ENCODE measurements at places on chromosomes 12 and 14.
A peak's percentile ranks its signal among the peaks of the same experiment; 100 is the strongest.

- no peak for DNase-seq
These were observed 146.3 kb downstream of the PDE3A start for GRCh38 chr12:20514598-20514997.

DNA sequence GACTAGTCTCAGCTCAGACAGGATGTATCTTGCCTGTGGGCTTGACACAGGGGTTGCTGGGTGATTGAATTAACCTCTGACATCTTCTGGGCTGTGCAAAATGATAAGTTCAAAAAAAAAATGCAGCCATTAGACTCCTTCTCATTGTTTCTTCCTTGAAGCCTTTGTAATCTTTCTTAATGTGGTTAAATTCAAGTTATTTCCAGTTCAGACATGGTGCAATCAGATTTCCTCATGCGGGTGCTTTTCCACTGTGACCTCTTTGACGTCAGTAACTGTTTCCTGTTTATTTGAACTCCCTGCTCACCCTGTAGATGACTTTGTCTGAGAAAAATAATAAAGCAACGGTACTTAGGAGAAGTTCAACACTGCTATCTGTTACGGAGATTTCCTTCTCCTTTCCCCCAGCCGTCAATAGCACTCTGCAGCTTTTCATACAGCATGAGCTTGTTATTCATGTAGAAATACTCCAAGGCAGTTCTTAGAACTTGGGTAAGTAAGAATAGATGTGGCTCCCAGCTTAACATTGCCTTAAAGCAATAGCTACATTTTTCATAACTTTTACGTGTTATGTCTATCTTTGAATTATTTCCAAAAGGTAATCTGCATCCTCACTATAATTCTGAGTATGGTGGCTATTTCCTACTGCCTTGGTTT lies 155.5 kb downstream of the PRKCH start:
- no peak for DNase-seq

DNA sequence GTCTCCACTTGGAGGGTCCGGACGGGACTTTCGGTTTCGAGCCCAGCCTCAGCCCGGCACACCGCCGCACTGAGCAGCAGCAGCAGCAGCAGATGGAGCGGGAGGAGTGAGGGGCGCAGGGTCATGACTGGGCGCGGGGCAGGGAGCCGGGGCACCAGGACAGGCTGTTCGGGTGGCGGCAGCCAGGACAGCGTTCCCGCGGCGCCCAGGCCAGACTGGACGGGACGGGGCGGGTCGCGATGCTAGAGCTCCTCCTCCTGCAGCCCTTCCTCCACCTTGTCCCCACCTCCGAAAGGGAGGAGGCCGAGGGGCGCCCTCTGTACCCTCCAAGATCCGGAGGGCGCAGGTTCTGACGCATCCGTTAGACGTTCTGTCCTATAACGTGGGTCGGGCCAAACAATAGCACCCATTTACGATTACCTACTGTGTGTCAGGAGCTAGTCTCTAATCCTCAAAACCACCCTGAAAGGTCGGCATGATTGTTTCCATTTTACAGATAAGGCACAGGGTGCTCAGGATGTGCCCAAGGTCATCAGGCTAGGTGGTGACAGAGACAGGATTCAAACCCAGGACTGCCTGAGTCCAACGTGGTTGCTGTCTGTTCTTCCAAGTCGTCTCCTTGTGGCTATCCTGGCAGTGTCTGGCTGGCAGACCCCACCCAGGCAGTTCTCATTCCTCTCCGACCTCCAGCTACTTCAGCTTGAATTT lies at the start of gene FKBP11:
FKBP11 (minus strand) TSS at position 189 of the 708 bp plus-strand sequence; CDS start at position 125, 64 bp downstream.
- DNase-seq: peak; percentile 68

DNA sequence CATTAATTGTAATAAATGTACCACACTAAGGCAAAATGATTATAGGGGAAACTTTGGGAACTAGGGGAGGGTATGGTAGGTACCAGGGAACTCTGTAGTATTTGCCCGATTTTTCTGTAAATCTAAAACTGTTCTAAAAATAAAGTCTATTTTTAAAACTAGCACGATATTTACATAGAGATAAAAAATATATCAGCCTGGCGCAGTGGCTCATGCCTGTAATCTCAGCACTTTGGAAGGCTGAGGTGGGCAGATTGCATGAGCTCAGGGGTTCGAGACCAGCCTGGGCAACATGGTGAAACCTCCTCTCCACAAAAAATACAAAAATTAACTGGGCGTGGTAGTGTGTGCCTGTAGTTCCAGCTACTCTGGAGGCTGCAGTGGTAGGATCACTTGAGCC lies 32.4 kb downstream of the TMEM116 start:
- no peak for DNase-seq

- no peak for DNase-seq
These were observed 39.7 kb upstream of the FOS start for GRCh38 chr14:75238756-75239455.

- no peak for DNase-seq
These were observed 129.9 kb downstream of the NPAS3 start for GRCh38 chr14:33068626-33069025.

DNA sequence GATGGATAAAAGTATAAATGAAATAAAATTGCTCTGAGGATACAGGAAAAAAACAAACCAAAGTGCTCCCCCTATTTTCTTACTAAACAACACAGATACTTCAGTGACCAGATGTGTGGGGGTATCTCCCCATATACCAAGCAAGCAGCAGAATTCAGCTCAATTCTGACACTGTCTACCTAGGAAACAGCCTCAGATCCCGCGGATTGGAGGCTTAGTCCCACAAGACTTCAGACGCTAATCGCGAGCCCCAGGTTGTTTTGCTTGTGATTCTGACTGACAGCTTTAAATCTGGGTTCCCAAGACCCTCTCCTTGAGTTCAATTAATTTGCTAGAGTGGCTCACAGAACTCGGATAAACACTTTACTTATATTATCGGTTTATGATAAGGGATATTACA lies 17.3 kb downstream of the NFKBIA start:
- DNase-seq: no peak

GRCh38 chr12:27549801-27550652 lies 26.0 kb downstream of the PPFIBP1 start:
- no peak for DNase-seq

GRCh38 chr12:24688601-24689000 lies 260.3 kb downstream of the BCAT1 start:
- no peak for DNase-seq

DNA sequence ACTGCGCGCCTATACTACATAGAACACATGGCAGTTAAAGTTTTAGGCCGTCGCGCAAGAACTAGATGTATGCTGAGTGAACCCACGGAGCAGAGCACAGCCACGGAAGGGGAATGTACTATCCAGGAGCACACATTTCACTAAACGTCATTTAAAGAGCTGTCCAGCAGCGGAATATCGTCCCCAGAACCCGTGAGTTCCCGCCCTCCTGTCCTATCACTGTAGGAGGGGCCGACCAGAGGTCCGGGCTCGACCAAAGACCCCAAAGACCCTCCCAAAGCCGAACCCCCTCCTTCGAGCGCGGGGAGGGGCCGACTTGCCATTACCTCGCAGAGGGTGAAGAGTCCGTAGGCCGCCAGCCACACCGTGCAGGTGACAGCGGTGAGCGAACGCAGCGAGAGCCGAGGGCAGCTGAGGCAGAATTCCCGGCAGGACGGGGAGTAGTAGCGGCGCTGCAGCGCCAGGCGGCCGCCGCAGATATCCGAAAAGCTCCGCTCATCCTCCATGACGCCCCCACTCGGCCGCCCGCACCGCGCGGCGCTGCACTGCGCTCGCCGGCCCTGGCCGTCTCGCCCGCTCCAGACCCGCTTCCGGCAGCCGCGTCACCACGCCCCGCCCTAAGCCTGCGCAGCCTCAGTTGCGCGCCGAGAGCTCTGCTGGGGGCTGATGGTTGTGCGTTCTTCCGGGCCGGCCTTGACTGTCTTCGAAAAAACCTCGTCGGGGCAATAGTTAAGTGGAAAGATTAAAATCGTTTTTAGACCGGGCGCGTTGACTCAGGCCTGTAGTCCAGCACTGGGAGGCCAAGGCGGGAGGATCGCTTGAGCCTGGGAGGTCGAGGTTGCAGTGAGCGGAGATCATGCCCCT lies at the start of gene PIGH:
PIGH (minus strand) TSS at position 571 of the 864 bp plus-strand sequence; CDS start at position 506, 65 bp downstream.
- peak; percentile 89 for DNase-seq

DNA sequence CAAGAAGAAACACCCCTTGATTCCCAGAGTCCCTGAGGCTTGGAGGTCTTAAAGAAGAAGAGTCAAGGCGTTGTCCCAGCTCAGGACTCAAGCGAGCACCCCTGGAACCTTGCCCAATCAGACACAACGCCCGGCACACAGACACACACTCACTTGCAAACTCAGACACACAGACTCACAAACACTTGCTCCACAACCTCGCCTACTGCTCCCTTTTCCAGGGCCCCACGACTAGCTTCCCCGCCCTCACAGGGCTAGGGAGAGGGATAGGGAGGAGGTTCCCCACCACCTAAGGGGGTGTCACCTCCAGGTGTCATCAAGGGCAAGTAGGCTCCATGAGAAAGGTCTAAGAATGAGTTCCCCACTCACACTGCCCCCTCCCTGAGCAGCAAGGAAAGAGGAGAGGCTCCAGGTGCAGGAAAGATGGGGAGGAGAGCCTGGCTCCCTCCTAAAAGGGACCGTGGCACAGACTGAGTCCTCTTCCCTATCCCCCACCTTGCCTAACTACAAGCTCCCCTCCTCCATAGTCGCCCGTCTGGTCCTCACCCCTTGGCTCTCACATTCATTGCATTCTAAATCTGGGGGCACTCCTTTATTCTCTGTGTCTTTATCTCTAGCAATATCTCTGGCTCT lies 717 bp downstream of the WNT10B start:
- DNase-seq: no peak

- no peak for DNase-seq
These were observed 34.2 kb upstream of the LRP1-AS start for GRCh38 chr12:57181561-57182155.

- no peak for DNase-seq
These were observed 9.0 kb upstream of the PAX9 start for GRCh38 chr14:36652542-36653201.

GRCh38 chr12:5614256-5614655 lies 182.3 kb downstream of the NTF3 start:
- no peak for DNase-seq

- no peak for DNase-seq
These were observed 21.2 kb downstream of the TMED10 start for GRCh38 chr14:75155169-75155568.

- no peak for DNase-seq
These were observed 84.5 kb upstream of the RTL1 start for GRCh38 chr14:100988011-100988410.

DNA sequence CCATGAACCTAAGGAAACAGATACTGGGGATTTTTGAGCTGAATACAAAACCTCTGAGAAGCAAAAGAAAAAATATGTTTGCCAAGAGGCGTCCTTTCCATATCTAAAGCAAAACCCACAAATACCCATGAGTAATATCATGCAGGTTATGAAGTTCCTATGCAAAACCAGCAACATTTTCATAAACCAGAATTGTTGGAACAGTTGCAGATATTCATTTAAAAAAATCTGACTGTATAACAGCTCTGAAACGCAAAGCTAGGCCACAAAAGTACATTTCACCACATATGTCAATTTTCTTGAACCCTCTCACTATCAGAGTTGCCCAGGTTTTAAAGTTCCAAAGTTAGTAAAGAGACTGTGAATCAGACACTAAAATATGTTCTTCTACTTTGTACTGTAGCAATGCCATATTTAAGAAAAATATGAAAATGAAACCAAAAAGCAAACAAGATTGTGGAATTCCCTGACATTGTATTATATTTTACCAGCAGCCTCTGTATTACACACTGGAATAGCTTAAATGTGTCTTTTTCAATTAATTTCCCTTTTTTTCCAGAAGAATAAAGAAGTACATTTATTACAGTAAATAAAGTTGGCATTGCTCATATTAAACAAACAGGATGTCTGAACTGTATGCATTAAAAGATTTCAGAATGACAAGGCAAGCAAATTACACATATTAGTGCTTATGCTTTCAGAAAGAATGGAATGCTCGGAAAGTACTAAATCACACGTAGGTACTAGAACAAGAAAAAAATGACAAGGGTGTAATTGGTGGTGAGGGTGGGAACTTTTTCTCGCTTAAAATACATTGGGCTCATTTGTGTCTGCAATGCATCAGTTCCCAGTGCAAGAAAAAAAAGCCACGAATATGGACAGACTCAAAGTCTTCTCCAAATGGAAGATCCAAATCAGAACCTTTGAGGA lies 33.6 kb upstream of the HIF1A start:
- no peak for DNase-seq

DNA sequence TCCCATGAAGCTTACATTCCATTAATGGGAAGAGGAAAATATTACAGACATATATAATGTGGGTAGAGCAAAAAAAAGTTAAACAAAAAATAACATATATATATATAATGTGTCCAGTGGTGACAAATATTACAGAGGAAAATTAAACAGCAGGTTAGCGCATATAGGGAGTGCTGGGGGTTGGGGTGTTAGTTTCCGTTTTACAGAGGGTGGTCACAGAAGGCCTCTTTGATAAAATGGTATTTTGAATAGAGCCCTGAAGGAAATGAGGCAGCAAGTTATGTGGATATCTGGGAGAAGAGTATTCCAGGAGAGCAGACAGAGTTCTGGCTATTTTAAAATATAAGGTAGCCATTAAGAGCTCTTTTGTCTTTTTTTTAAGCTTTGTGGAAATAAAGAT lies 73.2 kb downstream of the DCAF5 start:
- DNase-seq: no peak

DNA sequence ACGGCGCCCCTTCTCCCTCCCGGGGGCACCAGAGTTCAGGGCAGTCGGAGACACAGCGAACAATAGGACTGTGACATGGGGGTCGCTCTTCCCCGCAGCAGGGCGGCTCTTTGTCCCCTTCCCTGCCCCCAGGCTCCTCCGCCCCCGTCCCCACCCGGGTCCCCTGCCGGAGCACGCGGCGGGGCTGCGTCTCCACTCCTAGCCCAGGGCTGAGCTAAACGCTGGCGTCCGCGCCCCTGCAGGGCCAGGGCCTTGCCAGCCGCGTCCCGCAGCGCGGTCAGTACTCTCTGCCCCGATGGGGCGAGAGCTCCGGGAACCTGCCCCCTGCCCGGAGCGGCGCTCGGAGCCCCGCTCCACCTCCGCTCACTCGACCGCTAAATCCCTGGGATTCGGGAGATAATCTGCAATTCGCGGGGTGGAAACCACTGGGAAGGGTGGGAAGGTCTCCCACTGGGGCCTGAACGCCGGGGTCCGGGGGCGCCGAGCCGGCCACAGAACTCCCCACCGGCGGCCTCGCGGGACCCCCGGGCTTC lies 825 bp upstream of the CCDC85C start:
- no peak for DNase-seq

DNA sequence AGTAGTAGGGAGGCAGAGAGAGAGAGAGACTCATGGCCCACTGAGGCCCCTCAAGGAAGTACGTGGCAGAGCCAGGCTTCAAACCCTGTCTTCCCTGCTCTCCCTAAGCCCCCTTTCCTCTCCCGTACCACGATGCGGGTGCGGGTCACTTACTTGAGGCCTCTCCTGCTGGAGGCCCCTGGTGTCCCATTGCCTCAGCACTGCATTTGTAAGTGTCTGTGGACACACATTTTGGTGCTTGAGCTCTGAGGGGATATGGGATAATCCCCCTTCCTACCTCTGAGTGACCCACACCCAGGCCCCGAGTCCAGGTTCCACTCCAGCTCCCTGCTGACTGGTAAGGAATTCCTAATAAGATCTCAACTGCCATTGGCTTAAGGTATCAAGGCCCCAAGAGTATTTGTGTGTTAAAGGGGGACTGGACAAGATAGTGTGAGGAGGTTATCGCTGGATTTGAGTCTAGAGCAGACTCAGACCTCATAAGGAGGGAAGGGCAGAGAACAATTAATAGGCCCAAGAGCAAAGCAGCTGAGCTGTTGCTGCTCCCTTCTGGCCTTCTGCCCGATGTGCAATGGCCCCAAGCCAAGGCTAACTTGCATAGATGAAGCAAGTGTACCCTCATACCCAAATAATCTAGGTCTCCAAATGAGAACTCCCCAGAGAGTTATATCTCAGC lies 71.9 kb downstream of the CRACR2A start:
- DNase-seq: no peak

GRCh38 chr14:103186909-103187586 lies 63.8 kb downstream of the TNFAIP2 start:
- DNase-seq: no peak
